K562 (cell line): ENCODE measurements at places on chromosomes 3 and 15. TPM values are rescaled to one million over a fixed set of nuclear protein-coding genes. Genes with fewer than 3 reads are reported as not detected.

DNA sequence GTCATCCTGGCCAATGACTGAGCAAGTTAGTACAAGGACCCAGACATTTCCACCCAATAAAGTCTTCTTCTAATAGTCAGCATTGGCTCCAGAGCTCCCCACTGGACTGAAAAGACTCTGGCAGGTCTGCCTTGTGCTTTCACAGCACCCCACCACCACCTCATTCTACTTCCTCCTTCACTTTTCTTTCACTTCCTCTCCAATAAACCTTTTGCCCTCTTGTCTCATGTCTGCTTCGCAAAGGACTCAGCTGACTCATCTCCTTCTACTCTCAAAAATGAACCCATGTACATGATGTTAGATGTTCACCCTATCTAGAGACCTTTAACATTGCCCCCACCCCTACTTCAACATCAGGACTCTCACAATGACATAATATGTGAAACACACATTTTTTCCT lies 181.0 kb upstream of the PPP2R3A start:
- DNase-seq, result no peak
- no peaks in the 10 kb centered on the region for H3K27me3 ChIP-seq
- no peak overlapping the region for H3K27ac ChIP-seq
- no peaks in the 10 kb centered on the region for H3K4me1 ChIP-seq
- H3K4me3 ChIP-seq, result no peak overlapping the region

DNA sequence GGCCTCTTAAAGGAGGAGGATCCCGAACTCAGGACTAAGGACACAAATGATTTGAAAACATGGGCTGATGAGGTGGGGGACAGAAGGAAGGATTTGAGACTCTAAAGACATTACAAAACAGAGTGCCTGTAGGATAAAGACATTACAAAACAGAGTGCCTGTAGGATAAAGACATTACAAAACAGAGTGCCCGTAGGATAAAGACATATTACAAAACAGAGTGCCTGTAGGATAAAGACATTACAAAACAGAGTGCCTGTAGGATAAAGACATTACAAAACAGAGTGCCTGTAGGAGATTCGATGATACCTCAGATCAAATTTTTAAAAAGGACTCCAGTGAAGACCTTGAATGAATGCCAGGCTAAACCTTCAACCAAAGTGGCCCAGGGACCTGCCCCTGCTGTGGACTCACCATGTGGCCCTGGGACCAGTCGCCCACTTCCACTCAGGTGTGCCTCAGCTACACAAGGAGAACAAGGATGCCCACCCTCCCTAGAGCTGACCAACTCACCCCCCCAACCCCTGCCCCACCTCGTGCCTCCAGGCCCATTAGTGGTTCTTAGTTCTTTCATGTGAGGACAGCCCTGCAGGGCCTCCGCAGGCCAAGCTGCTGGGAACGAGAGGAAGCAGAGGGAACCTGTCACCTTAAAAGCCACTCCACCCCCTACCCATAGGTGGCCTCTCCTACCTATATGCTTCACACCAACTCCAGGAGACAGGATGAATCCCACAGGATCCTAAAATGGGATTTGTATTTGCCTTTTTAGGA lies 59.8 kb downstream of the SH3BP5 start:
- no peak for DNase-seq
- peaks cover 41% of the 10 kb centered on the region for H3K4me1 ChIP-seq
- H3K36me3 ChIP-seq, result peaks cover 15% of the 10 kb centered on the region
- H3K27me3 ChIP-seq, result no peaks in the 10 kb centered on the region
- H3K27ac ChIP-seq, result no peak overlapping the region
- H3K4me3 ChIP-seq, result no peak overlapping the region

DNA sequence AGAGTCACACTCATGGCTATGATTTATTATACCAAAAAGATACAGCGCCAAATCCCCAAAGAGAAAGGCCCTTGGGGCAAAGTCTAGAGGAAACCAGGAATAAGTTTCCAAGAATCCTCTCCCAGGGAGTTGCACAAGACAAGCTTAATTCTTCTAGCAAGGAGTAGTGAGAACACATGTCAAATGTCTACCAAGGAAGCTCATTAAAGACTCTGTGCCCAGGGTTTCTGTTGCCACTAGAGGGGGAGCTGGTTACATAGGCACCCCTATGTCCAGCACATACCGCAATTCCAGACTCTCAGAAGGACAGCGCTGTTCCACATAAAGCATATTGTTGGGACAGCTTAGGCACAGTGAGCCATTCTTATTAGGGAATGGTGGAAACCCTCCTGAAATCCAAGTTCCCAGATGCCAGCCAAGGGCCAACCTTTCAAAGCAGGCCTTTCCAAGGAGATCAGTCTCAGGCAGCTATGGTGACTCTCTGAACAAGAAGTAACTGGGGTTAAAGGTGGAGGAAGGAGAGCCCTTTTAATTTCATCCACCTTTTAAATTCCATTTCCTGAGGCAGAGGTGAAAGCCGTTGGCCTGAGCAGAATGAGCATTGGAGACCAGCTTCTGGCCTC lies 194.2 kb downstream of the UACA start:
- H3K36me3 ChIP-seq, result no peaks in the 10 kb centered on the region
- DNase-seq, result no peak
- H3K4me1 ChIP-seq, result no peaks in the 10 kb centered on the region
- H3K27me3 ChIP-seq, result peaks cover 24% of the 10 kb centered on the region
- no peak overlapping the region for H3K4me3 ChIP-seq
- no peak overlapping the region for H3K27ac ChIP-seq

- H3K4me1 ChIP-seq, result peaks cover 10% of the 10 kb centered on the region
- H3K36me3 ChIP-seq, result no peaks in the 10 kb centered on the region
- DNase-seq, result peak; percentile 82
- H3K4me3 ChIP-seq, result peak within 1 kb of the TSS; percentile 46
- peaks cover 7% of the 10 kb centered on the region for H3K27me3 ChIP-seq
These were observed at the start of gene ARHGEF3 for GRCh38 chr3:56801662-56802377. TSS of gene ARHGEF3 (minus strand) at chr3:56801949. CDS start at chr3:56801798, 151 bp downstream.

DNA sequence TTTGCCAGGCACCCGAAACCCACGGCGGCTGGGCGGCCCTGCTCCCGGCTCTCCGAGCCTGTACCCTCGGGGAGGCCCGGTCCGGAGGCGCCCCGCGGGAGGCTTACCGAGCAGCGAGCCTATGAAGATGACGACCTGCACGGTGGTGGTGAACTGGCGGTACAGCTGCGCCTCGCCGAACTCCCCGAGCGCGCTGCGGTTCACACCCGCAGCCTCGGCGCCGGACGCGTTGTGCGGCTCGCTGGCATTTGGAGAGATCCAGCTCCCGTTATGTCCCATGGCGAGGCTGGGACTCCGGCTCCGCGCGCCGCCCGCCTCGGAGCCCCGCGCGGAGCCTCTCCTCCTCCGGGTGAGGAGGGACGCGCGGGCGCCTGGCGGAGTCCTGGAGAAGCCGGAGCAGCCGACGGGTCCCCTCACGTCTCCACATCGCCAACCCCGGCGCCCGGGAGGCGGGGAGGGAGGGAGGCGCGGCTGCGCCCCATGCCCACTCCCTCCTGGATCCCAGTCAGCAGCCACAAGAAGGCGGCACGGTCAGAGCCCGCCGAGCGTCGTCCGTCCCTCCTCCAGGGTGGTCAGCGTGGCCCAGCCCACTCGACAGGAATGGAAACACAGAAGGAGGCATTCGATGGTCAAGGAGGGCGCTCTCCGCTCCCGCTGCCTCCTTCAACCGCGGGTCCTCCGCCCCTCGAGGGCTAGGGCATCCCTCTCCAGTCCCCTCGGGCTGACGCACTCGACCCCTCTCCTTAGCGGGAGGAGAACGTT lies at the start of gene GPR176:
Gene GPR176, minus strand, starts transcription at position 519 of the 762 bp plus-strand sequence. Its CDS starts 240 bp downstream, at position 279.
- H3K36me3 ChIP-seq, result no peaks in the 10 kb centered on the region
- peaks cover 6% of the 10 kb centered on the region; the same call in 2 of the 3 replicates for H3K4me1 ChIP-seq
- peak within 1 kb of the TSS; percentile 80 for H3K27ac ChIP-seq
- DNase-seq, result no peak
- no peaks in the 10 kb centered on the region for H3K27me3 ChIP-seq

DNA sequence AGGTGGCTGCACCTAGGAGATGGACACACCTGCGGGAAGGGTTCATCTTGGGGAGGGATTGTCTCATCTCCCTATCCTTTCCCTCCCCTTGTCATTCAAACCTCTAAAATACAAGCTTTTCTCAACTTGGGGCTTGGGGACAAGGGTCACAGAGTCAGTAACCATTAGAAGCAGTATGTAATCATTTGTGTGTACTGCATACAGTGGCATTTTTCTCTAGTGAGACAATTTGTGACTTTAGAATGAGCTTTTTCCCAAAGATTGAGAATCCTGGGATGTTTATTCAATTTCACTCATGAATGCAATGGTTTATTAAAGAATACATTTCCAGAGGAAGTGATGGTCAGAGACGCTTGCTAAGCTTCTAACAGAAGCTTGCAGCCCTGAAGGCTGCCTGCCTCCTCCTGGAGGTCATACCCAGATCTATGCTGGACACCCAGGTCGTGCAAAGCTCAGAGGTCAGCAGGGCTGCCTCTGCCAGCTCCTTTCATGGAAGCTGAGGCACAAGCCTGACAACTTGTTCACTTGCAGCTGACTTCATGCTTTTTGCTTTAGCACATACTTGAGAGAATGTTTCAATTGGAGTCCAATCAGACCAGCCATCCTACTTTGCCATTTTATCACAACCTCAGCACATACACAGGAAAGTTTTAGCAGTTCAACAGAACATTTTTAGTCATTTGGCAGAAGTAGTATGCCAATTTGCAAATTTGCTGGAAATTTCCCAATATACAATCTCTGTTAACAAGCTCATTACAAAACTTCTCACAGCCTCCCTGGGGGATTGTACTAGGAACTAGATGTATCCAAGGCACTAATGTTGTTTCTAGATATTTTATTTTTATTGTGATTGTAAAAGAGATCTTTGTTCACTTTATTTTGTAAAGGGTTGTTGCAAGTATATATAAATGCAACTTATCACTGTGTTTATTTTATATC lies 25.6 kb upstream of the ALDH1L1 start:
- H3K27me3 ChIP-seq, result peaks cover 2% of the 10 kb centered on the region
- DNase-seq, result no peak
- no peaks in the 10 kb centered on the region for H3K36me3 ChIP-seq

DNA sequence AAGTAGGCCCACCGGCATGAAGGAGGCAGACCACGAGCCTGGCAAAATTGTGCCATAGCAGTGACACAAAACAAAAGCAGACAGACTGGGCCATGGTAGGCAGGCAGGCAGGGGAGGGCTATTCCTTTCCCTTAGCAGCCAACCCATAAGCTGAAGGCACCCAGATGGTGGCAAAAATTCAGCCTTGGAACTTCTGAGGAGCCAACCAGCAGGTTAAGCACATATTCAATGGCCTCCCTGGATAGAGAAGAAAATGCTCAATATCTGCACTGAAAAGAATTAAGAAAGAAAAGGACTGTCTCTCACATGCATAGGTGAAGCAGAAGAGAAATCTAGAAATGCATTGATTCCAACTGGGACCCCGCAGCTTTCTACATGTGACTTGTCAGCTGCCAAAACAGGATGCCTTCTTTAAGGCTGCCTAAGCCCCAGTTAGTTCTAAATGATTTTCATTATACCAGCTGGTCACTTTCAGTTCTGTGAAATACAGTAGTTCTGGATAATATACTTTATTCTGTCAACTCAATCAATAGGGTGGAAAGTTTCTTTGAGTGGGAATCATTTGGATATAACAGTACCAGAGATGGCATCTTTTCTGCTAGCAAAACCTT lies 2.7 kb downstream of the PRICKLE2 start:
- no peaks in the 10 kb centered on the region for H3K4me1 ChIP-seq
- H3K4me3 ChIP-seq, result no peak overlapping the region
- no peaks in the 10 kb centered on the region for H3K27me3 ChIP-seq
- H3K27ac ChIP-seq, result no peak overlapping the region

DNA sequence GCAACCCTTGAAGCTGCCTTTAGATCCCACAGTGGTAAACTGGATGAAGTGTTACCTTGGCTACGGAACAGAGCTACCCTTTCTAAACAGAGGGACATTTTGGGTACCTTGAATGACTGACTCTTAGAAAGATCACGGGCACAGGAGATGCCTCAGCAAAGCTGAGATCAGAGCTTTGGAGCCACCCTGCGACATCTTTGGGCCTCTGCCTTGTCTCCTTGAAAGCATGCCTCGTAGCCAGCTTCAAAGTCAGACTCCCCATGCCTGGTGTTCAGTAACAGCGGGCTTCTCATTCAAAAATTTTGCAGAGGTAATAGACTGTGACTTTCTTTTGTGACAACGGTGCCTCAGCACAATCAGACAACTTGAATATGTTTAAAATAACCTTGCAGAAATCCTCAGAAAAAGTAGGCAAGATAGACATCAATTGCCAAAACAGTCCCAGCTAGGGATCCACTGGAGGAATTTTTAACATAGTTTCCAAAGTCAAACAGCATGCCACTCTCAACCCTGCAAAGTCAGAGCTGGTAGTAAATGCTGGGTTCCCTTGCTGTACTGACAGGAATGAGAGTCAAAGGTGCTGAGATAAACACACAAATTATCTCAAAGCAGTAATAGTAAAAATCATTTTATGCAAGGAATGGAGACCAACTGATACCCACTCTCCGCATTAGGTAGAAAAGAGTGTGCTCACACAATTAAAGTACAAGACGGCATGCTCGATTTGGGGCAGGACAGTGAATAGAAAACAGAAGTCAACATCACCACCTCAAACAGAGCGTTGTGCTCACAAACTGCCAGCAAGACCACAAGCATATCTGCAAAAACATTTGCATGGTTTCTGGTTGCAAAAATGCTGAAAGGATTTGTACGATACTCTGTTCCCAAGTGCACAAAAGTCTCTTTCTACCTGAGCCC lies 82.1 kb downstream of the MYO1E start:
- no peak overlapping the region for H3K27ac ChIP-seq
- H3K4me1 ChIP-seq, result no peaks in the 10 kb centered on the region
- H3K4me3 ChIP-seq, result no peak overlapping the region
- H3K27me3 ChIP-seq, result peaks cover 39% of the 10 kb centered on the region
- no peaks in the 10 kb centered on the region for H3K36me3 ChIP-seq

DNA sequence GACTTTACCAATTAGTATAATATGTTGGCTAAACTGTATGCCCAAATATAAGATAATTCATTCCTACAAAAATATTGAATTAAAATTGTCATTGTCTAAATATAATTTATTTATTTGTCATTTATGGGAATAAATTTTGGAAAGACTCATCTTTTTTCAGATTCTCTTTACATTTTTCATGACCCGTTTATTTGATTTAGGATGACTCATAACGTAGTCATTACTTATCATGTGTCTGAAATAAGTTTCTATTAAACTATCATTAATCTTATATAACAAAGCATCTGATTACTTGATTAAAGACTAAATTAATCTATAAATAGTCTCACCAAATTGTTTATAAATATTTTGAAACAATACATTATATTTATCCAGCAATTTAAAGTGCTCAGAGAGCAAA lies 516.6 kb downstream of the CADM2 start:
- no peak overlapping the region for H3K4me3 ChIP-seq
- no peak overlapping the region for H3K27ac ChIP-seq
- H3K4me1 ChIP-seq, result no peaks in the 10 kb centered on the region

GRCh38 chr3:98806521-98806920 lies 43.4 kb downstream of the ST3GAL6 start:
- peaks cover 26% of the 10 kb centered on the region; the same call in 2 of the 3 replicates for H3K36me3 ChIP-seq
- no peaks in the 10 kb centered on the region for H3K27me3 ChIP-seq

Gene CACNA1D
- polyA plus RNA-seq, result not detected in 2 replicates

Gene ANKUB1
- not detected in 2 replicates for polyA plus RNA-seq

Gene FSD2
- not detected in 2 replicates for polyA plus RNA-seq

Gene PRSS50
- not detected in 2 replicates for polyA plus RNA-seq

Gene FOXL2
- 12.6 and 14.3 TPM in 2 replicates for polyA plus RNA-seq

Gene DPPA4
- not detected in 2 replicates for polyA plus RNA-seq
